ENCODE measurements at places on chromosomes 12 and 14.

- no peak for DNase-seq
These were observed 63.7 kb downstream of the DIP2B start for GRCh38 chr12:50568338-50569091.

DNA sequence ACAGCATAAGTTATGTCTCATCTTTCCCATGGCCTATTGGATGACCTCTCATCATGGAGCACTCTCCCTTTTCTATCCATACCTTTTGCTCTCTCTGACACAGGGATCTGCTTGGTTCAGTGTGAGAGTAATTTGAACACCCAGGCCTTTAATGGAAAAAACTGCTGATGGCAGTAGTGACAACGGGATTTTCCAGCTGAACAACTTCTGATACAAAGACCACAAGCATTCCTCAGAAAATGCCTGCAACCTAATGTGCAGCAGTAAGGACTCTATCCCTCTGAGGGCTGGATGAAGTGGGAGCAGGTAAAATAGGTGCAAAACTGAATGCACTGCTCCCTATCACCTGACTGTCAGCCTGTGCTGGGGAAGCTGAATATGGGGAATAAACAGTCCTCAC, 51.0 kb downstream of the KANSL2 start:
- no peak for DNase-seq

- DNase-seq, result no peak
These were observed 25.7 kb downstream of the SFSWAP start for GRCh38 chr12:131736446-131737149.

DNA sequence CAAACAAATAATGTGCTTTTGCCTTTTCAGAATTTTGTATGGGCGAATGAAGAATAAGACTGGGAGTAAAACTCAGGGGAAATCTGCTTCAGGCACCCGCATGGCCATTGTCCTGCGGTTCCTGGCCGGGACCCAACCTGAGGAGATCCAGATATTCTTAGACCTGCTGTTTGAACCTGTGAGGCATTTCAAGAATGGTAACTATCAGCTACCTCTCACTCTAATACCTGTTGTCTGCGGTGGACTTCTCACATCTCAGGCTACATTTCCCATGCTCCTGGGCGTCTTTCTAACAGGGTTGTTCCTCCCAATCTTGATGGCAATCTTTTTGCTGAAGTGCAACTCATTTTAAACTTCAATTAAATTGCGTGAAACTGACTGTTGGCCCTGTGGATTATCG, 47.1 kb downstream of the UTP20 start:
- DNase-seq, result no peak

GRCh38 chr14:71244341-71244740, 337.1 kb downstream of the PCNX1 start:
- no peak for DNase-seq

DNA sequence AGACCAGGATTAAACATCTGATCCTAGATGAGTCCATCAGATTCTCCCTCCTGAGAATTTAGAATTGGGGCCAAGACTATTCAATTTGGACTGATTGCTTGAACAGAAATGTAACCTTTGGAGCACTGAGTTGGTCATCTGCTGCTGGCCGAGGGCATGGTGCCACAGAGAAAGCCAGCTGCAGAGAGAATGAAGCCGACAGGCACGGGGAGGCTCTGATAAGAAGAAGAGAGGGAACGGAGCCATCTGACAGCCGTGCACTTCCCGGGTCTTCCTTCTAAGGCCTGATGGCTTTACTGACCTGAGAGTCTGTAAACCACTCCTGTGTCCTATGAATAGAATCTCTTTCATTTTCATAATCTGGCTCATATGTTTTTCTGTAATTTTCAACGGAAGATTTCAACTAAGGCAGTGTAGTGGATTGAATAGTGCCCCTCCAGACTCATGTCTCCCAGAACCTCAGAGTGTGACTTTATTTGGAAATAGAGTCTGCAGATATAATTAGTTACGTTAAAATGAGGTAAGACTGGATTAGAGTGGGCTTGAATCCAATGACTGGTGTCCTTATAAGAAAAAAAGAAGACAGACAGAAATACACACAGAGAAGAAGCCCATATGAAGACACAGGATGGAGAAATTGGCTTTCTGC, 39.1 kb upstream of the FRS2 start:
- DNase-seq, result no peak

DNA sequence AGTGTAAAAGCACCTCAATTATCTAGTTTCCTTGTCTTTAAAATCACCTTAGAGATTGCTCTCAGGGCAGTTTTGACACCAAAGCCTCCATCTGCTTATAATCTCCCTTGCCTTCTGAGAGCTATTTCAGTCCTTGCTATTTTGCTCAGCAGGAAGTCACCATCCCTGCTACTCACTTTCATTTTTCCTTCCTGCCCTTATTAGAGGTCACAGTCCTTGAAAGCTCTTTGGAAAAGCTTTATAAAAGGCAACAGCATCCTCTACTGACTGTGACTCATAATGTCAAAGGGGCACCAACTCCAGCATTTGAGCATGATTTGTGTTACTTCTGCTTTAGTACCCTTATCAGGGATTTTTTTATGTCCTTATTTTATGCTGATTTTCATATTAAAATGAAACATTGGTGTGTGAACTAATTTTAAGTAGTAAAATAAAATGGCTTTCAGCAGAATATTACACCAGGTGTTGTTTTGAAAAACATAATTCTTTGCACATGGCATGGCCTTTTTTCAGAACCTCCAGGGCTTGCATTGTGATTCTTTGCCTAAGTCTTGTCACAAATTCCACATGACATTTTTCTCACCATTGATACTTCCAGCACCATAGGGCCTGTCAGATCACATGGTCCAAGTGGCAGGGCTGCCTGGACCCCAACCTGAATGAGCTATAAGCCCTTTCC, 213.0 kb downstream of the ADAMTS20 start:
- no peak for DNase-seq

DNA sequence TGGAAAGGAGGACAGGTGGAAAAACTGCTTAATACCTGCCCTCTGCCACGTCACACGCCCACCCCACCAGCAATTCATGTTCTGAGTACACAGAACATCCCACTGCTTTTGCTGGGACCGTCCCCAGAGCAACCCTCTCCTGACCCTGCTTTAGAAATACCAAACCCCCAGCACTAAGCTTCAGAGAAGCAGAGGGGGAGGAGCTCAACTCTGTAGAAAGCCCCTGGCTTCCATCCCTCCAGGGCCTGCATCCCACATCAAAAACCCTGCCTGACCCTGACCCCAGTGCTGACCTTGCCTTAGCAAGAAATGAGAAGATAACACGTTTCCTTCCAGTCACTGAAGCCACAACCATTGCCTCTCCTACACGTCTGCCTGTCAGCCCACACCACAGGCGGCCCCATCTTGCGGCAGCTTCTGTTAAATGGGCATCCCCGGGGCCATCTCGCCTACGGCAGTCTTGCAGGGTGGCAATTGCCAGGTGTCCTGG, 19.7 kb downstream of the VDR start:
- no peak for DNase-seq

GRCh38 chr14:59228421-59228820, 40.0 kb downstream of the DAAM1 start:
- DNase-seq, result no peak

GRCh38 chr12:109925185-109925840, 25.2 kb downstream of the TCHP start:
- DNase-seq, result no peak

- DNase-seq, result no peak
These were observed 494.9 kb downstream of the RERGL start for GRCh38 chr12:17595111-17595510.

DNA sequence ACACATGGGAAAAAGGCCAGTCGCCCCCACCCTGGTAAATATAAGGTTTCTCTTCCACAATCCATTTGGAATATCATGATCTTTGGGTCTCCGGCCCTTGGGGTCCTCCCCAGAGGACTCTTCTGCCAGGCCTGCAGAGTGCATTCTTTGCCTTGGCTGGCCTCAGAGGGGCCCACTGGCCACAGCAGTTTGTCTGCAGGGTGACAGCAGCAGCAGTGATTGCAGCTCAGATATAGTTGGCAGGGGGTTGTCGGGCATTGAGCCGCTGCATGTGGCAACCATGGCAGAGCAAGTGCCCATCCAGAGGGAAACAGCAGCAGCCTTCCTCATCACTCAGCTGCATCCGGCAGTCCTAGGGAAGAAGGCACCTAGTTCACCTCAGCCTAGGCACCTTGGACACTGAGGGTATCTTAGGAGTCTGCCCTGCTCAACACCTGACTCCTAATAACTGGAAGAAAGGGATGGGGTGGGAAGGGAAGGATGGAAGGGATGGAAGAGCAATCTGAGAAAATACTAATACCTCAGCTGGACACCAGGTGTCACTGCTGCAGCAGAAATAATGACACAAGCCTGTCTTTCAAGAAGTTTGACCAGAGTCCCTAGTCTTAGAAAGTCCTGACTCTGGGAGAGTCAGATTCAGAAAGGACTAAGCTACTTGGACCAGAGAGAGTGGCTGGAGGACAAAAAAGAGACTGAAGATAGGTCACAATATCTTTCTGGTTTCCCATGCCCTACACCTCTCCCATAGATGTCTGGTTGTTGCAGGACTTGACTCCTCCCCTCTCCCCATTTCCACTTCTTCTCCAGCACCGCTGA, 8.9 kb downstream of the AJUBA start:
- no peak for DNase-seq

DNA sequence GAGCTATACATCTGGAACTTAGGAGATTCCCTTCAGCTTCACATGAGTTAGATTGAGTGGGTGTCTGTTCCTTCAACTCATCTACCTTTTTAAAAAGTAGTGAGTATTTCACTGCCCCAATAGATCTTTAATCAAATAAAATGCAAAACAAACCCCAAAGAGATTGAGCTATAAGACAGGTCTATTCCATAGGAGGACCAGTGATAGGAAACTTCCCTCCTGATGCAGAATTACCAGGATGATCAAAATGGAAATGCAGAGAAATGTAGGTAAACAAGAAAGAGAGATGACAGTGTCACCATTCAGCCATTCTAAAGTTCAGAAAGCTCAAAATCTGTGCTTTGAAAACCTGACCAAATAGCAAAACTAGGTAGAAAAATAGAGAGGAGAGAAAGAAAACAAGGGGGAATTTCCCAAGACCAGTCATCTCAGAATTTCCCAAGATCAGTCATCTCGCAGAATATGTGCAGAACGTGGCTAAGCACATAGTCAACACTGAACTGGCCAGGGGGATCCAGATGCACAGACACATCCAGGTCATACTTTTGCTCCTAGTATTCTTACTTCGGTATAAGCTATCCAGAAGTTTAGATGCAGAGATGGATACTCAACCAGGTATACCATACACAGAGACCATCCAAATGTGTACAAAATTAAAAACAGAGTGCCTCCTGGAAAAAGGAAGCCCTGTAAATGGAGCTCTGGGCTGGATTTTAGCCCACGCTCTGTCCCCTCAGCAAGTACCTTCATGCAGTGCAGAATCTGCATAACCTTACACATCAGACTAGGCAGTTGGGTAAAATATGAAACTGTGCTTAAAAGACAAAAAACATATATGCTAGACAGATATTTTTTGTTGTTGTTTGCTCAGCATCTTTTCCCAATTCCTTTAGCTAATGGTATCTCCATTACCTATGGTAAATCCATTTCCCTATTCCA, 27.4 kb downstream of the SLC41A2 start:
- no peak for DNase-seq

GRCh38 chr12:96238336-96239047, 44.3 kb downstream of the ELK3 start:
- DNase-seq, result no peak

- DNase-seq, result no peak
These were observed 101.8 kb upstream of the DIO3 start for GRCh38 chr14:101459551-101459900.

- DNase-seq, result no peak
These were observed 6.7 kb downstream of the TAS2R43 start for GRCh38 chr12:11085419-11085818.

DNA sequence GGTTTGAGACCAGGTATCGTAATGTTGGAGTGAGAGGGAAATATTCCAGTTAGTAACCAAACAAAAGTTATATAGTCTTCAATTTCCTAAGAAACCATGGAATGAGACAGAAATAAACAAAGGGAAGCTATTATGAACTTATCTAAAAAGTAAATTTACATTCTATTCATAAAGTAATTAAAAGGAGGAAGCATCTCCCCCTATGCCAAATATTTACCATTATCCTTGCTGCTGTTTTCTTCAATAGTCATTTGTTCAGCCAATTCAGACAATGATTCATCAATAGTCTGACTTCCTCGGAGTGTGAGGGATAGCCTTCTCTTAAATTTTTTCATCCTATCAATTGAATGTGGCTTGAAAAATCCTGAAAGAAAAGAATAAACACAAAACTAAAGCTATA, 65.7 kb downstream of the CDK17 start:
- DNase-seq, result no peak

GRCh38 chr14:69580009-69580577, 5.4 kb upstream of the CCDC177 start:
- peak; percentile 66 for DNase-seq

DNA sequence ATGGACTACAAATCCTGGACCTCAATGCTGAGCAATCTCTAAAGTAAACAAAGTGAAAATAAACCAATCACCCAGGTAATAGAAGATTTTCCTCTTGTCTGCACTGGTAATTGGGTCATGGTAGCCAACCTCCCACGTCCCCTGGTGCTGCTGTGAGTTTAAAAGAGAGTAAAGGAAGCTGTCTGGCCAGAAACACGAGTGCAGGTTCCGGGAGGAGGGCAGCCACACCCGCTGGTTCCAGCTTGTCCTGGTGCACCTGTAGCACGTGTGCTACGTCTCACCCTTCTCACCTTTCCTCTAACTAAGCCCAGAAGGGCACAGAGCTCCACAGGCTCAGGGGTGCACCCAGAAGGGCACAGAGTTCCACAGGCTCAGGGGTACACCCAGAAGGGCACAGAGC, 5.4 kb downstream of the CRACR2A start:
- no peak for DNase-seq

- no peak for DNase-seq
These were observed 46.6 kb downstream of the ETV6 start for GRCh38 chr12:11696084-11696483.

DNA sequence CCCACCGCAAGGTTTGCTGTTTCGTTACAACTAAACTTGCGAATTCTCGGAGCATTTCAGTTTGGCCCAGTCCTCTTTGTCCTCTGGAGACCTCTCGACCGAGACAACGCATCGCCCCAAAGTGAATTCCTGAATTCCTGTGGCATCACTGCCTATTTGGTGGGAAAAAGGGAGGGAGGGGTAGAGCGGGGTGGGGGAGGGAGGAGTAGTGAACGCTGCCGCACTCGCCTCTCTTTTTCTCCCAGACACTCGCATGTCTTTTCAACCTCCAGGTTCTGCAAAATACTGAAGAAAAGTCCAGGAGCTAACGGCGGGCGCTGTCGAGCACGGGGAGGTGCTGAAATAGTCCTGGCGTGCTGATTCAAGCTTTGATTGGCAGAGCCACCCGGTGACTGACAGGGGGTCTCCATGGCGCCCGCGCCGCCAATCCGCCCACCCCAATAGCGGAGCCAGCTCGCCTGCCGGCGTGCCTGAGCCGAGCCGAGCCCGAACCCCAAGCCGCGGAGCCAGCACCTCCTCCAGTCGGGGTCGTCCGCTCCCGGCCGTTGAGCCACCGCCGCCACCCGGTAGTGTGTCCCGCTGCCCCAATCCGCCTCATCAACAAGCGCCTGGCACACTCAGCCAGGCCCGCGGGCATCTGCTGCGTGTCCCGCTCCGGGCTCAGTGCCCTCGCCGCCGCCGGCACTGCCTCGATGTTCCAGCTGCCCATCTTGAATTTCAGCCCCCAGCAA, at the start of gene SIX6:
Gene SIX6, plus strand, starts transcription at position 440 of the 731 bp plus-strand sequence. Its CDS starts 253 bp downstream, at position 693.
- no peak for DNase-seq

Data from right atrium auricular region (tissue), 2 donors.